Activated T-helper 1 cell treated with Interleukin-2 at 50 U/mL for 16 hours (primary cell): ENCODE measurements at places on chromosomes 2 and 18.

GRCh38 chr2:66340521-66340920, 94.4 kb upstream of the MEIS1 start:
- DNase-seq, result no peak

DNA sequence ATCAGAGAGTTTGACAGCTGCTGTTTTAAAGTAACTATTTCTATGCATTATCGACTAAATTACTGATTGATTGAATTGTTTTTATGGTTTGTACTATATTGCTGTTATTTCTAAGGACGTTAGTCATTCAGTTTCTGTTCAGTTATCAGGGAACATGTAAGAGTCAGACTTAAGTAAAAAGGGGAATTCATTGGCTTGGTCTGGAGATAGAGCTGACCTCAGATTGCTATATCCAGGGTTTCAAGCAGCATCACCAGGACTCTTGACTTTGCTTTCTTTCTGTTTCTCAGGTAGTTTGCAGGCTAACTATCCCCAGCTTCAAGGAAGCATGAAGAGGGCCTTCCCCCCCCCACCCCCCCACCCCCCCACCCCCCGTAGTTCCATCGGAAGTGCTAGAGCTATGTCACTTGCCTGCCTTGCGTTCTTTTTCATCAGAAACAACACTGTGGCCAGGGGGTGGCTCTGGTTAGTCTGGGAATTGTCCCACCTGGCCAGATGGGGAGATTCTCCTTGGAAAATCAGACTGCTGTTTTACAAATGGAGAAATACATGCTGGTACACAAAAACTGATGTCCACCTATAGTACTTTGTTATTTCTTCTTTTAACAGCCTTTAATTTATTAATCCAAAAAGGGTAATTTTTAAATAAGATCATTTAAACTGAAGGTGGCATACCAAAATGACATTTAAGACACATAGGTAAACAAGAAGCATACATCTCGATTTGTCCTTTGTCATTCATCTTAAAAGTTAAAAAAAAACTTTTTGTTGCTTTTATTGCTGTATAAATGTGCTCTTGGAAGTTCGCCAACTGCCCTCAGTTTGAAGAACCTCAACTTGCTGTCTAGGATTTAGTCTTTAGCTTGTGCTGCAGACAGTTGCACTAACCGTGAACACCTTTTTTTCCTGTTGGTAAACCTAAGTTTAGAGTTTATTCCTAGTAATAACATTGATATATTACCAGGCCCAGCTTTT, 9.4 kb downstream of the SMAD4 start:
- DNase-seq, result no peak

GRCh38 chr2:101881131-101881530, 110.6 kb upstream of the IL1R2 start:
- DNase-seq, result no peak

- no peak for DNase-seq
These were observed 56.8 kb downstream of the SMAD2 start for GRCh38 chr18:47873625-47874024.

- no peak for DNase-seq
These were observed 219.6 kb upstream of the RAB12 start for GRCh38 chr18:8389391-8390340.

DNA sequence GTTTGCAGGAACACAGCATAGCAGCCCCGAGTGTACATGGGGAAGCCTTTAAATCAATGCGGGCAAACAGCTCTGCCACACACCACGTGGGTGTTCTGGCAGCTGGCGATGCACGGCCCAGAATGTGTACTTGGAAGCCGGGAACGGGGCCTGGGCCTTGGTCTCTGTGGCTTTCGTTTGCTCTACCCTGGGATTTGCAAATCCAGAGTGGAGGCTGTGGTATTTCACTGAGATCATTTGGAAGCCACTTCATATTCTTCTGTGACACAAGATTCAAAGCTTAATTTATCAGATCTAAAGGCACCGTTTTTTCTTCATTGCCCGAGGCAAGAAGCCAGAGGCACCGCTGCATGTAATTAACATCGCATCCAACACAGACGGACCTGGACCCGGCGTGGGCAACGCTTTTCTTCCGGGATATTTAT, 246.3 kb upstream of the MYT1L start:
- no peak for DNase-seq

DNA sequence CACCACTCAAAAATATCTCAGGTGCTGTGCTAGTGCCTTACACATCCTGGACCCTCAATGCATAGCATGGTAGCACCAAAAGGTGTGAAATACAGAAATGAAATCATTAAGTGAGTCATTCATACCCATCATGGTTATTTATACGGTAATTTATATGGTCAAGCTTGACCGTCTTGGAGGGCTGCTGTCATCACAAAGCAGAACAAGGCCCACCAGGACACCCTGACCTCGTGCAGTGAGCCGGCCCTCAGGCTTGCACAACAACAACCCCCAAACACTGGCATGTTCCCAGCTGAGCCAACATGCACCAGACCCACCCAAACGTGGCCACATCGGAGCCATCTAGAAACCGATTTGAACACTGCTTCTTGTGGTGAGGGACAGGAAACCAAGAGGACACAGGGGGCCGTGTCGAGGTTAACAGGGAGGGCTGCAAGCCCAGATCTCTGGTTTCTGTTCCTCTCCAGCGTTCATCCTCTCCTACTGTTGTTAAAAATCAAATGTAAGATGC, 378.5 kb upstream of the ID2 start:
- DNase-seq, result peak; percentile 54

DNA sequence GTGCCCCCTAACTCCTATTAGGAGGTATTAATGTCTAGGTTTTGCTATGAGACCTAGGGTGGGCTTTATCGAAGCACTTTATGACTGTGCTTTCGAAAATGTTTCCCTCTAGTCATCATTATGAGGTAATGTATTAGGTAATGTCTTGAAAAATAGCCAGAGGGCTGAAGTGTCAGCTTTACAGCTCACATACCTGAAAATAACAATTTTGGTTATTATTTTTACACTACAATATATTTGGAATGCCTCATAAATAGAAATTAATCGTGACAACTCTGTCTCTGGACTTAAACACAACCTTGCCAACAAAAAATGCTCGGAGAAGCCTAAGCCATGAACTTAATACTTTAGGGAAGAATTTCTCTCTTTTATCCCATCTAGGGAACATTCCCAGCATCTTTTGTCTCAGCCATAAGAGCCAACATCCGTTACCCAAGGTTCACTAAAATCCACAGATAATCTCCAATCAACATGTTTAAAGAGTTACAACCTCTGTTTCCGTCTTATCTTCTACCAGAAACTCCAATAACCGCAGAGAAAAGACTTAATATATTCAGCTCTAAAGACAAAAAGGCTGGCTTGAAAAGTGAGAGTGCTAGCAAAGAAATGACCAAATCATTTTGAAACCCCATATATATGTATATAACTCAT, 130.9 kb upstream of the RND3 start:
- DNase-seq, result no peak

DNA sequence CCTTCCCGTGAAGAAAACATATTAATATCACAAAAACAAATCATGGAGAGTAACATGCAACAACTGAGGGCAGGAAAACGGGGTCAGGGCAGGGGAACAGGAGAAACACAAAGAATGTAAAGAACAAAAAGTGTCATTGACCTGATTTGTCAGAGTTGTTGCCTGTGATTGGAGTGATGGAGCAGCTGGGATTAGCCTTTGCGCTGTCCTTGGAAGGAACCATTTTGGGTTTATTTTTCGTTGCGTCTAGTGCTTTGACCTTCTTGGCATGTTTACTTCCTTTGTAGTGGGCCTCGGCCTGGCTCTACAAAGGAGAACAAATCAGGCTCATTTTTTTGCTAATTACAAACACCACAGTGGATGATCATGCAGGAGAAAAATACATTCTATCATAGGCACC, 218.5 kb upstream of the SESTD1 start:
- no peak for DNase-seq

- no peak for DNase-seq
These were observed 155.9 kb upstream of the TPO start for GRCh38 chr2:1257334-1257733.

- no peak for DNase-seq
These were observed 187.8 kb downstream of the CTNNA2 start for GRCh38 chr2:79700651-79701050.

GRCh38 chr2:74128206-74128605, 19.5 kb downstream of the BOLA3 start:
- DNase-seq, result no peak

- DNase-seq, result no peak
These were observed 9.5 kb upstream of the FAM110C start for GRCh38 chr2:55587-56448.

GRCh38 chr2:9754532-9754887, 88.8 kb upstream of the TAF1B start:
- no peak for DNase-seq

GRCh38 chr18:68448736-68449135, 266.2 kb downstream of the TMX3 start:
- DNase-seq, result no peak

DNA sequence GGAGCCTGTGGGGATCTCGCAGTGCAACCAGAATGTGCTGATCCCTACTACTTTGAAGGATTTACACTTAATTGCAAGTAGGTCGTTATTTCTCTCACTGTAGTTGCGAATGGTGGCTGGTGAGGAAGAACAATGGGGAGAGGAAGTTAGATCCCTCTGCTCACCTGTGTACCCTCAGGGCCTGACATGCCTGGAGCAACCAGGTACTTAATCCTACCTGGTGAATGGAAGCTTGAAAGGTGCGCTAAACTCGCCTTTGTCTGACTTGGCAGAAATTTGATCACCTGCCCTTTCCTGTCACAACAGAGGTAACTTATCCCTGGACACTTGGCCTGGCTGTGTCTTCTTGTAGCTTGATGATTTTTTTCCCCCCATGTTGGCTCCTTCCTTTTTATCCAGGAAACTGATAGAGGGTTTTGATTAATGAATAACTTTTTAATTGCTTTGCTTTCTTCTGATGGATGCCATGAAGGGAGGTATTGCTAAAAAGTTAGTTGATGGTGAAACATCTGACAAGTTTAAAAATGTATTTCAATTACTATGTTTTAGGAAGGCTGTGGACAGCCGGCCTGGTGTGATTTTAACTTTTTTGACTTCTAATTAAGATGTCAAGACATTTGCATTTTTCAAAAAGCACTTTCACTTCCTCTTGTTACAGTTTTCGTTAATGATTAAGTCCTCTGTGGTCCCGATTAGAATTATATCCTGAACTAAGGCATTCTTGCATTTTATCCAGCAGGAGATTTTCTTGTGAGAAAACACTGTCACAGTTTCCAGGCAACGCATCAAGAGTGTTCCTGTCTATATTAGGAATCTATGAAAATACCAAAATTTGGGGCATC, 9.2 kb downstream of the SGPP2 start:
- DNase-seq, result no peak

- DNase-seq, result peak; percentile 40
These were observed 12.7 kb downstream of the FAM110C start for GRCh38 chr2:33620-34019.

DNA sequence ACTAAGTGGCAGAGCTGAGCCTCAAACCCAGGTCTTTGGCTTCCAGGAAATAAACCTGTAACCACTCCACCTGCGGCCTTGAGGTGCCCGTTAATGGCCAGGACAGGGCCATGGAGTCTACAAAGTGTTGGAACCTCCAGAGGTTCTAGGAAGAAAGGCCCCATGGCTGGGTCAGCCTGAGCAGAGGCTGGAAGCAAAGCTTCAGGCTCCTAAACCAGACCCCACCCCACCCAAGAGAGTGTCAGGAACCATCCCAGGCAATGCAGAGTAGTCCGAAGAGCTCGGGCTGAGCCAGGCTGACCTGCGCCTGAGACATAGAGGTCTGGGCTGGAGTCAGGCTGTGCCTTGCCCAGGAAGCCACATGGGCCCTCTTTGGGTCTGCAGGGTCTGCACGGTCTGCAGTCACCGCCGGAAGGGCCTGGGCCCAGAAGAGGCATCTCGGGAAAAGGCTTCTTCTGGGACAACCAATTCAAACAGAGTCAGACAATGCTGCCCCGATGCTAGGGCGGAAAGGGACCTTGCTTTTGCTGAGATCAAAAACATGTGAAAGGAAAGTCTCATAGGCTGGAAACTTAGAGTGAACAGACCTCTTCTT, 6.4 kb downstream of the CIB4 start:
- no peak for DNase-seq

GRCh38 chr2:47274054-47274782, 119.1 kb upstream of the STPG4 start:
- DNase-seq, result no peak

DNA sequence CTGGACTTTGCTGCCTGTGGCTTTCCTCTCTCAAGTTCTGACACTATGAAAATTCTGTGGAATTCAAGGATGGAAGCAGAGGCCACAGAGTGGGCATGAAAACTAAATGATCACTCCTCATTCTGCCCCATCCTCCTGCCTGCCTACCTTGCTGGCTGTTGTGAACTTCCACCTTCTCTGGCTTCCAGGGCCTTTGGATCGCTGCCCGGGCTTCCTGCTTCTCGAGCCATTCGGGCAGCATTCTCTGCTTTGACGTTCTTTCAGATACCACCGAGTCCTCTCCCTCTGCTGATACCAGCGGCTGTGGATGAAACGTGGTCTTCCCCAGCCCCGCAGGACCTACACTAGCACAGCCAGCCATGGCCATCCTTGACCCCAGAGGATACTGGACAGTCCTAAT, 327.7 kb upstream of the SLC14A2 start:
- DNase-seq, result no peak

DNA sequence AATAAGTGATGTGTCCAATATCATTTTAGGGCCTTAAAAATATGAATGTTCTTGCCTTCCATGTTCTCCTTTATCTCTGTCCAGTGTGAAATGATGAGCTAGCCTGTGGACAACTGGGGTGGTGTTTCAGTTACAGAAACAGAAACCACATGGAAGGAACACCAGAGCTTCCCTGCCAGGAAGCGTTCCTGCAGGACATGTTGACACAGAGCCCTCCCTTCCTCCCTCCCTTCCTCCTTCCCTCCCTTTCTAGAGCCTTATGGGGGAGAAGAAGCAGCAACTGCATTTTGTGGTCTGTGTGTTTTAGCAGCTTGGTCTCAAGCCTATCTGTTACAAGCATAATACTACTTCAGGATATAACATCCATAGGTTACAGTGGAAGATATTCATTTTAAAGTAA, 539.7 kb upstream of the NETO1 start:
- DNase-seq, result no peak

- no peak for DNase-seq
These were observed 17.7 kb upstream of the EN1 start for GRCh38 chr2:118865106-118865505.

DNA sequence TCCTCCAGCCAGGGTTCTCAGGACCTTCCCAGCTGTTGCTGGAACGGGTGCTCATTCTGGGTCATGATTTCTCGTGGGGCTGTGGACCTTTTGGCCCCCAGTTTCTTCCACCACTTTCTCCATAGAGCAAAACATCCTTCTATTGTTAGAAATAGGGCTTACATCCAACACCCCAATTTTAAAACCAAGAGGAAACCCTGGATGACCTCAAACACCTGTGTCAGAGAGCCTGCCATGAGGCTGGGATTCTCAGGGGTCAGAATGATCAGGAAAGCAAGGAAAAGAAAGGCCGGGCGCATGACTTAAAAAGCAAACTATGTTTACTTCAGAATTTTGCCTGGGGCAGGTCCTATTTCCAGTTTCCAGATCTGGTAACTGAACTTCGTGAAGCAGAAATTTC, 307.9 kb upstream of the MEIS1 start:
- DNase-seq, result no peak

GRCh38 chr2:75153221-75153620, 46.1 kb downstream of the TACR1 start:
- DNase-seq, result no peak

- DNase-seq, result no peak
These were observed 899 bp upstream of the GFPT1 start for GRCh38 chr2:69387770-69388481.
